ENCODE measurements at places on chromosomes 3 and 15.

DNA sequence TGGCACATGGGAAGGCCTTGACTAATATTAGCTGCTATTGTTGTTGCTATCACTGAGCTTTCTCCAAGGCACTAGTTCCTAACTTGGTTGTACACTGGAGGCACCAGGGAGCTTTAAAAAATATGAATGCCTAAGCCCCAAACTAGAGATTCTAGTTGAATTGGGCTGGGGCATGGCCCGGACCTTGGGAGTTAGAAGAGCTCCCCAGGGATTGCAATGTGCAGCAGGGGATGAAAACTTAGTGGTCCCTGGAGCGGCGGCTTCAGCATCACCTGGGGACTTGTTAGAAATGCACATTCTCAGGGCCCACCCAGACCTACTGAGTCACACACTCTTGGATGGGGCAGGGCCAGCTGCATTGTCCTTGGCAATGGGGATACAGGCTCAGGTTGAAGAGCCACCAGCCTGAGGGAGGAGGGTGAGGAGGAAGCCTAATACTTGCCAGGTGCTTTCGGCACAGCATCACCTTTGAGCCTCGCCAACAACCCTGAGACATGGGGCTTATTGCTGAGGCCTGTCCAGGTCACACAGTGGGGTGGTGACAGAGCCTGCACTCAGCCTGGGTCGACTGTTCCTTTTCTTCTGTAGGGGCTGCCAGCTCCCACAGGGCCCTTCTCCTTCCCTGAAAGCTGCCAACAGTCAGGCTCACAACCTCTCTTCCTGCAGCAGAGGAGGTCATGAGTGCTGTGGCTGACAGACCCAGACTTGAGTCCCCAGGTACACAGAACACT, 84.5 kb downstream of the ATP2B2 start:
- DNase-seq: no peak

- DNase-seq: no peak
Observed at GRCh38 chr3:13040361-13041074, 32.7 kb downstream of the IQSEC1 start.

GRCh38 chr3:182978387-182978786, 2.0 kb downstream of the DCUN1D1 start:
- no peak for DNase-seq

GRCh38 chr15:78243491-78243941, 9.2 kb upstream of the ACSBG1 start:
- DNase-seq: no peak

- no peak for DNase-seq
Observed at GRCh38 chr15:58738046-58738707, 11.3 kb downstream of the ADAM10 start.

- no peak for DNase-seq
Observed at GRCh38 chr3:9204253-9204992, 45.0 kb downstream of the SRGAP3 start.

DNA sequence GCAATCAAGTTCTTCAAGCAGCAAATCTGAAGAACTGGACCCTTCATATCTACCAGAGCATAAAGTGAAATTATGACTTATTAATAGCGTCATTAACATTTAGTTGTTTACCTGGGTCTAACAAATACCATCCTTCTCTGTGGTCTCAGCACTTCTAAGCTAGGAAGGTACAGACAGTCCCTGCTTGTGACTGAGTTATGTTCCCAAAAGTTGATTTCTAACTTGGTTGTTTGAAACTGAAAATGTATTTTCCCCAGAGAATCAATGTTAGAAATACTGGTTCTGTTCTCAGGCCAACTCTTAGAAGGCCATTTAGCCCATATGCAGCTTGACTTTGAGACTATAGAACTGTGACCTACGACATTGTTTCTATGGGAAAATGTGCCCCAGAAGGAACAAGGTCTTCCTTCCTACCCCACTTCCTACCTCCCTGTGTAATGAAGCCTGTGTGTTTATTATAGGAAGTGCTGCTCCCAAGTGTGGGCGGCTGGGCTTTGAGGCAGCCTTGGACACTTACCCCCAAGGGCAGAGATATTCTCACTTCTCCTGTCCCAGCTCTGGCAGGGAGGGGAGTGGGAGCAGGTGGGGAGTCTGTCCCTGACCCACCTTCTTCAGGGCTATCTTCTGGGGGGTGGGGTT, 12.2 kb upstream of the MAPK6 start:
- DNase-seq: no peak
